ENCODE measurements at places on chromosomes 3 and 15. TPM values are rescaled to one million over a fixed set of nuclear protein-coding genes. Genes with fewer than 3 reads are reported as not detected.

CCR3 gene
- total RNA-seq, result not detected

ROBO1 gene
- total RNA-seq, result 38.2 TPM

USP13 gene
- total RNA-seq, result 6.4 TPM

ZBED2 gene
- total RNA-seq, result 1.0 TPM

ZNF80 gene
- total RNA-seq, result not detected

HTR3E gene
- not detected for total RNA-seq

TTC21A gene
- 6.7 TPM for total RNA-seq

Data from kidney epithelial cell (primary cell).